AG08395 (cell line): ENCODE measurements at places on chromosomes 12 and 14.

DNA sequence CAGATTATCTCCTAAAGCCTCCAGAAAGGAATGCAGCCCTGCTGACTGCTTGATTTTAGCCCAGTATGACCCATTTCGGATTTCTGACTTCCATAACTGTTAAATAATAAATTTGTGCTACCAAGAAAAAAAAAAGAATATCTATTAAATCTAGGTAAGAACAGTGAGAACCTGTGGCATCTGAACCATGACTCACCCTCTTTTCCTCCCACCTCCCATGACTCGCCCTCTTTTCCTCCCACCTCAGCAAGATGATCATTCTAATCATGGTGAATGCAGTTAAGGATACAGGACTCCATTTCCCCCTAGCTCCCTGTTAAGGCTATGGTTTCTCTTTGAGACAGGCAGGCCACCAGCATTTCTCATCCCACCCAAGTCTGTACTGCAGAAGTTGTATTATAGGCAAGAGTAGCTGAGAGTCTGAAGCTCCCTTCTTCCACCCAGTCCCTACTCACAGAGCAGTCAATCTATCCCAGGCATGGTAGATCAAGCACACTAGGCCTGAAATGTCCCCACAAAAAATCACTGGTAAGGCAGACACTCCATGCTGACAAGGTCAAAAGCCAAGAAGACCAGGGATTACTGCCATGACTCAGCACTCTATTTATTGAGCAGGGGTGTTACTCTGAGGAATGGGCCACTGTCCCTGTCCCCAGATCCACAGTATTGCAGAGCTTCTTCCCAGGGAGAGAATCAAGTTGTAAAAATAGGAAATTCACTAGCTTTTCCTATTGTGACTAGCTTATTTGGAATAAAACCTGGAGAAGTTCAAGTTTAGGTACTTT lies 188.9 kb downstream of the ADAMTS20 start:
- no peak for DNase-seq

- no peak for DNase-seq
These were observed 16.3 kb upstream of the EPYC start for GRCh38 chr12:91021076-91021475.

- peak; percentile 43 for DNase-seq
These were observed 75.4 kb downstream of the ETV6 start for GRCh38 chr12:11724888-11725311.

GRCh38 chr14:35504260-35504659 lies 29.7 kb upstream of the INSM2 start:
- DNase-seq = no peak

GRCh38 chr12:6684609-6685008 lies 4.6 kb downstream of the ZNF384 start:
- DNase-seq = no peak

GRCh38 chr12:111154147-111154834 lies 214.6 kb downstream of the PHETA1 start:
- DNase-seq = no peak

- no peak for DNase-seq
These were observed 52.4 kb upstream of the CDKN3 start for GRCh38 chr14:54344445-54344844.

- peak; percentile 25 for DNase-seq
These were observed 1558.5 kb upstream of the TMEM132C start for GRCh38 chr12:126708492-126708896.
